Activated CD4-positive, alpha-beta T cell treated with anti-CD3 and anti-CD28 coated beads for 4 hours (primary cell): ENCODE measurements at places on chromosomes 7 and 10.

DNA sequence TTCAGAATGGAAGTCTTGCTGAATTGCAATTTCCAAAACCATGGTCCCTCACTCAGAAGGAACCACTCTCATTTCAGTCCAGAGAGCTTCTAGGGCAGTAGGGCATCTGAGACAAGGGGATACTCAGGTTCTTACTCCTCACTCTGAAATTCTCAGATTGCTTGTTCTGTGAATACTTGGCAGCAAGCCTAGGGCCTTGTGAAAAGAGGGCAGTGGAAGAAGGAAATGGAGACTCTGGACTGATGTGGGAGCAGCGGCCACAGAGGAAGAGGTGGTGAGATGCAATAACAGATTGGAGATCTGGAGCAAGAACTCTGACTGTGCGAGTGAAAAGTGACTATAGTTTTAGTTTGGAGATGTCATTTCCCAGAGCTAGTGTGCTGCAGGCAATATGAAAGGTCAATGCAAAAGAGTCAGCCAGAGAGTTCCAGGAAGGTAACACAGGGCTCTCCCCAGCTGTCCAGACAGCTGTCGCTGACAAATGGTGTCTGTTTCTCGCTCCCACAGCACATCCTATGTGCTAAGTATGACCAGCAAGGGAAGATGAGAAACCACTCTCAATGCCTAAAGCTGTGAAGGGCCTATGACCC lies 291.6 kb upstream of the KIAA1217 start:
- no peak for DNase-seq

DNA sequence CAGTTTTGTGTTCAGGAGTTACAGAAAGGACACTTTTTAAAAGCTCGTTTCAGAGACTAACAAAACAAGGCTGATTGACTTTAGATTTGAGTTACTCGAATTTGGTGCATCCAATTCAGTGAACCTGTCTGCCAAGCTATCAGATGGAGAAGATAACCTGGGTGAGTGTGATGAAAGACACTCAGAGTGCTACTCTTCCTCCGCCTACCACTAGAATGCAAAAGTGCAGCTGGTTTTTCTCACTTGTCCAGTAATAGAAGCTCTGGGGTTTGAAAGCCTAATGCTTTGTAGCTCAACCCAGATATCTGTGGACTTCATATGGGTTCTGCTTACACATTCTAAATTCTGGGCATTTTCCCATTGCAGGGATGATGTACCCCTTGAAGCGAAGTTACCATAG lies 82.8 kb upstream of the NPY start:
- no peak for DNase-seq

DNA sequence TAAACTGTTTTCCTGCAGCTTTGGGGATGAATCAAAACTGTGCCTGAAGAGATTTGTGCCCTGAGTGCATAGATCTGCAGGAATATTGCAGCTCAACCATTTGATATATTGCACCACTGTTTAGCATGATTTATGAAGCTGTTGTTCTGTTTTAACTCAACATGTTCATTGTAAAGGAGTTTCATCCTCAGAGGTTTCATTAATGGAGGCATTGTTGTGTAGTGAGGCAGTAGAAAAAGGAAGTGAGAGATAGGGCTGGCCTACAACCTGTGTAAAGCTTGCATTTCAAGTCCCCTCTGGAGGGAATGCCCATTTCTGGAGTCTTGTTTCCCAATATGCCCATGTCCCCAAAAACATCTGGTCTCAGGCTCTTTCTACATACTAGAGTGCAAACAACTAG lies 67.5 kb downstream of the DNAJC12 start:
- no peak for DNase-seq

DNA sequence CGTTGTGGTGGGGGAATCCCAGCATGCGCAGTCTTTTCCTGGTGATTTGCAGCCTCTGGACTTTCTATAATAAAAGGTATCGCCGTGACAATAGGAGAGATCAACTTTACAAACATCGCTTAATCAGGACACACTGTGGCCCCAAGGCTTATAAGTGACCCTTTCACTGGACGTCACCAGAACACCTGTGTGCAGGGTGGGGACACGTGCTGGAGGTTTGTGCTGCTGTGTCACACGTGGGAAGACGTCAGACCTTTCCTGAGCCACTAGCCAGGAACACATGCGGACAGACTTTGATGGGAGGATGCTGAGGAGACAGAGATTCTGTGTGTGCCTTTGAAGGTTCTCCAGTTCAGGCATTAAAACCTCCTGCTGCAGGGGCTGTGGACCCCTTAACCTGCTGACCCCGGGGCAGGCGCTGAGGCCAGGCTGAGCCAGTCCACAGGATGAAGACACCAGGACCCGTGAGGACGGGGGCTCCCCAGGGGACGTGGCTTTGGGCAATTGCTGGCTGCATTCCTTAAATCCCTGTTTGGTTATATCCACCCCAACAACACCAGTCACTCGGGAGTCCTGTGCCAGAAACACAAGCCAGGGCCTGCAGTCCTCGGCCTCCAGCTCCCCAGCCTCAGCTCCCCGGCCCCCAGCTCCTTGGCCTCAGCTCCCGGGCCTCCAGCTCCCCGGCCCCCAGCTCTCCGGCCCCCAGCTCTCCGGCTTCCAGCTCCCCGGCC lies 183.4 kb downstream of the PTPRN2 start:
- DNase-seq = no peak

DNA sequence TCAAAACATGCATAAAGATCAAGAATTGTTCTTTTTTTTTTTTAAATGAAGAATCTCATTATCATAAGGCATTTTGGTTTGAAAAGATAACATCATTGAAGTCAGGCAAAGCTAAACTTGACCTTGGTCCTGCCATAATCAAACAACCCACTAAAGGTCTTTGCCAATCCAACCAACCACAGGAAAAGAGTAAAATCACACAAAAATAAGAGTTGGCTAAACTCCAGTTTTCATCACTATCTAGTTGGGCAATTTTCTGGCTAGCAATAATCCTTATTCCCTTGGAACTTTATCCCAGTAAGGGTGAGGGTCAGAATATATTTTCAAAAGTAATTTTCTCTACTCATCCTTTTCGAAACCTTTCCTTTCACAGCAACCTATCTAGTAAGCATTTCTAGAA lies 62.4 kb downstream of the HIBADH start:
- no peak for DNase-seq

DNA sequence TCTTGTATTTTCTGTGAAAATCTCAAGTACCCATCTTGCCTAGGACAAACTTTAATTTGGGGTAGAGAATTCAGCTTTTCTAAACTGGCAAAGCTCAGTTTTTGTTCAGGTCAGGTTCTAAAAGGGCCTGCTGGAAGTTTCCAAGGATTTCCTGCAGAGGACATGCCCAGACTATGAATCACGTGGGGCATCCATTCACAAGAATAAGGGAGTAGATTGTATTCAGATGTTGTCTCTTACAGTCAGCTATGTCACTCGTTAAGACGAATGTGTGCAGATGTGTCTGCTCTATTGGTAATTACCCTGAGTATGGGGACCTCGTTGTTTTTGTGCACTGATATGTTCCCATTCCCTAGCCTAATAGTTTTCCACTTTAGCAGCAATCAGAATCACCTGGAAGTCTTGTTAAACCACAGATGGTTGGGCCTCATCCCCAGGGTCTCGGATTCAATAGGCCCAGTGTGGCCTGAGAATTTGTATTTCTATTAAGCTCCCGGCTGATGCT lies 81.0 kb upstream of the ITPRID1 start:
- no peak for DNase-seq

GRCh38 chr7:27740449-27741086 lies 606 bp downstream of the TAX1BP1 start:
- peak; percentile 78 for DNase-seq

DNA sequence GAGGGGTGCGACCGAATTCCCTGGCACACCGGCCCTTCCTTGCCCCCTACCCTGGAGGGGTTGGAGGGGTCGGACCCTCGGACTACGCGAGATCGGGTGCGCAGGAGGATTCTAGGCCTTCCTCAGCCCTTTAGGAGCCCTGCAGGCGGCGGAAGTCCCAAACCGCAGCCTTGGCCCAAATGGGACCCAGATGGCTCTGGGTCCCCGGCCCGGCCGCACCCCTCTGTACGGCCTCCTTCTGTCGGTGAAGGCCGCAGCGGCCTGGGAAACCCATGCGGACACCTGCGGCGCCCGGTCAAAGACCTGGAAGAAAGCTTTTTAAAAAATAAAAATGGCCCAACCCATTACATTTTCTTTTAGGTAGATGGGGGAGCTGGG lies 2.4 kb upstream of the VAX1 start:
- no peak for DNase-seq

GRCh38 chr7:98745722-98746318 lies 124.0 kb downstream of the TMEM130 start:
- DNase-seq = peak; percentile 68

GRCh38 chr10:133100186-133100585 lies 12.5 kb downstream of the ADGRA1 start:
- DNase-seq = no peak
